ENCODE measurements at places on chromosomes 12 and 14.
A peak's percentile ranks its signal among the peaks of the same experiment; 100 is the strongest.

DNA sequence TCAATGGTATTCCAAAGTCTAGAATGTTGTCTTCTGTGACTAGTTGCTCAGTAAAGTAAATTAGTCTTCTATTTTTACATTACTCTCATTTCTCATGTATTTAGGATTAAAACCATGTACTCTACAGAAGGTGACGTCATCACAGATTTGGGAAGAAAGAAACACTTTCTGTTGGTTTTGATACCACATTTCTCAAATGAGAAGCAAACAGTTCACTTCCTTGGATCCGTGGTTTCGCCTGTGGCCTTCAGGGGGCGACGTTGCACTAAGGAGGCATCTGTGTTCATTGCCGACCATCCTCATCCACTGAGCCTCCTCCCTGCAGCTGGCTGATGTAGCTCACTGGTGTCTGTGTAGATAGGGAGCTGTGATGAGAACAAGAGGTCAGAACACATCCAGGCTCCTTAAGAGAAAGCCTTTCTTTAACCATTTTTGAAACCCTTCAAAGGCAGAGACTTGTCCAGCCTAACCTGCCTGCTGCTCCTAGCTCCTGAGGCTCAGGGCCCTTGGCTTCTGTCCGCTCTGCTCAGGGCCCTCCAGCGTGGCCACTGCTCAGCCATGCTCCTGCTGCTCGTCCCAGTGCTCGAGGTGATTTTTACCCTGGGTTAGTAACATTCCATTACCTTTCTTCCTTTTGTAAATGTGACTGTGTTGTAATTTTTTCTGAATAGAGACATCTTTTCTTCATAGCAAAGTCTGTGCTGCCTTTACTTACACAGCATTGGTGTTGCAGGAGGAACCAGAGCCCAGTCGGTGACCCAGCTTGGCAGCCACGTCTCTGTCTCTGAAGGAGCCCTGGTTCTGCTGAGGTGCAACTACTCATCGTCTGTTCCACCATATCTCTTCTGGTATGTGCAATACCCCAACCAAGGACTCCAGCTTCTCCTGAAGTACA, 220.6 kb upstream of the OR4E1 start:
- no peak for DNase-seq

GRCh38 chr12:7130701-7131501, 730 bp downstream of the CLSTN3 start:
- no peak for DNase-seq

GRCh38 chr14:58376791-58377190, 18.9 kb upstream of the TOMM20L start:
- no peak for DNase-seq

- no peak for DNase-seq
Measured at GRCh38 chr12:78680596-78680995, 184.0 kb upstream of the SYT1 start.

DNA sequence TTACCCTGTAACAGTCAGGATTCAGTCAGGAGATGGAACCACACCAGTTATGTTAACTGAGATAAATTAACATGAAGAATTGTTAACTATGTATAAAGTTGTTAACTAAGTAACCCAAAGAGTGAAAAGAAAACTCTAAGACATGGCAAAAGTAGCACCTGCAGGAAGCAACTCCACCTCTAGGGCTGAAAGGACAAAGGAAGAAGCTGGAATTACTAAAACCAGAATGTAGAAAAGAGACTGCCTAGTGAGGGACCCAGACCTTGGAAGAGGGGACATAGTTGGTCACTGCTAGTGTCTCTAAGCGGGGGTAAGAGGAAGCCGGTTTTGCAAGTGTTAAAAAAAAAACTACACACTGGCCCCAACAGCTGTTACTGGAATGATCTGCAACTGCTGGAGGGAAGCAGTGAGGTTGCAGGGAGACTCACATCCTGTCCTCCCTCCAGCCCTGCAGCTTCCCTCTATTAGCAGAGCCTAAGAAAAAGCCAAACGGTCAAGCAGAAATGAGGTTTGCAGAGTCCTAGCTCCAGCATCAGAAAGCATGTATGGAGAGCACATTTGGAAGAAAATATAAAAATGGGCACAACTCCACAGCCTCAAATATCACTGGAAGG, 39.8 kb downstream of the GPR135 start:
- no peak for DNase-seq

GRCh38 chr12:112258926-112259325, 123.3 kb downstream of the HECTD4 start:
- DNase-seq = no peak

DNA sequence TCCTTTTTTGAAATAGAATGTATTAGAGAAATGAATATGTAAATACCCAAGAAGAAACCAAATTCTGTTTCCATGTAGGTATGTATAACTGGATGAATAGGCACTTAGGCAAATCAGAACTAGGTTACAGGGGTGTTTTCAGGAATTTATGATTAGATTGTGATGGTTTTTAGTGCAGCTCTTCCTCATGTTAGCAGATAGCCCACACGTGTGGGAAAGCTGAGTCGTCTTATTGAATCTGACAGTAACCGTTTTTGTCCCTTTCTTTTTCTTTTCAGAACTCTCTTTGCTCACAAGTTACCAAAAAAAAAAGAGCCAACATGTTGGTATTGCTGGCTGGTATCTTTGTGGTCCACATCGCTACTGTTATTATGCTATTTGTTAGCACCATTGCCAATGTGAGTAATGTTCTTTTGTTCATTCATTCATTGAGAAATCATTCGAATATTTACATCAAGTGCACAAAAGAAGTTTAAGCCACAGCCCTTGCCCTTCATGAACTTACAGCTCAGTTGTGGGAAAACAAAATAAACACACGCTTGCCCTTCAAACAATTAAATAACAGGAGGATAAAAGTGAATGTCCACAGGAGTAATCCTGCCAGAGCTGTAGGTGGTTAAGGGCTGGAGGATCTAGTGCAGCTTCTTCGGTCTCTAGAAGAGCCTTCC, 14.8 kb downstream of the EMP1 start:
- DNase-seq = no peak

- no peak for DNase-seq
Measured at GRCh38 chr14:91029456-91030217, 30.8 kb downstream of the RPS6KA5 start.

DNA sequence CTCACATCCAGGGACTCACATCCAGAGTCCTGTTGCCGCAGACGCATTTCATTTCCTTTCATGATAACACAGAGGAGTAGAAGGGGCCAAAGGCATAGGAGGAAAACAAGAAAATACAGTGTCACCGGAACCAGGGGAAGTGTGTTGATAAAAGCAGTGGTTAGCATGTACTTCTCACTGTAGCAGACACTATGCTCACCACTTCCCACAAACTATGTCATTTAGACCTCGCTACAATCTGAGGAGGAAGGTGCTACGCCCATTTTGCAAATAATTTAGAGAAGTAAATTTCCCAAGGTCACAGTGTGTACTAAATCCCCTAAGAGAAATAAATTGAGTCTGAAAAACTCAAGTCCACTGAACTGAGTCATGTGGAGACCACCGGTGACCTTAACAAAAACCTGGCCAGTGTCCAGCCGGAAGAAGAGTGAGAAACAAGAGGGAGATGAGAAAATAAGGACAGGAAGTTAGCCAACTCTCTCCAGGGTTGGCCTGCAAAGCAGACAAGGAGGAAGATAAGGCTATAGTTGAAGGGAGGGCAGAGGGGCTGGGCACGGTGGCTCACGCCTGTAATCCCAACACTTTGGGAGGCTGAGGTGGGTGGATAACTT, 25.8 kb upstream of the TMCC3 start:
- peak; percentile 38 for DNase-seq

DNA sequence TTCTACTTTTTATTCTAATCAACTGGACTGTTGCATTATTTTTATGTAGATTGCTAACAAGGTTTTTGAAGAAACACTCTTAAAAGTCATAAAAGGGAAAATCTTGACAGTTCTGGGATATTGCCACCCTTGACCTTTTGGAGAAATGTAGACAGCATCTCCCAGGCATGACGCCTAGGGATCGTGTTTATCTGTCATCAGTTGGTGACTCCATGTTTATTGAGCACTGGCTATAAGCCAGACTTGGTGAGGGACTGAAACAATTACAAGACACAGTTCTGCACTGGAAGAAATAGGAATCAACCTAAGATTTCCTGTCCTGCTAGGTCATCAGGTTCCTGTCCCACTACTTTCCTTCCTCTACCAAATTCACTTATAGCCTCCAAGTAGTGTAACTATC, 34.5 kb downstream of the HMGA2 start:
- no peak for DNase-seq

- DNase-seq = no peak
Measured at GRCh38 chr12:65662590-65662989, 161.7 kb upstream of the HMGA2 start.

GRCh38 chr14:104361921-104362681, 217.5 kb upstream of the C14orf180 start:
- DNase-seq = no peak
